ENCODE measurements at places on chromosomes 12 and 14. TPM values are rescaled to one million over a fixed set of nuclear protein-coding genes. Genes with fewer than 3 reads are reported as not detected.
A peak's percentile ranks its signal among the peaks of the same experiment; 100 is the strongest.

Gene CCDC196
- total RNA-seq, result 1.6 TPM

DNA sequence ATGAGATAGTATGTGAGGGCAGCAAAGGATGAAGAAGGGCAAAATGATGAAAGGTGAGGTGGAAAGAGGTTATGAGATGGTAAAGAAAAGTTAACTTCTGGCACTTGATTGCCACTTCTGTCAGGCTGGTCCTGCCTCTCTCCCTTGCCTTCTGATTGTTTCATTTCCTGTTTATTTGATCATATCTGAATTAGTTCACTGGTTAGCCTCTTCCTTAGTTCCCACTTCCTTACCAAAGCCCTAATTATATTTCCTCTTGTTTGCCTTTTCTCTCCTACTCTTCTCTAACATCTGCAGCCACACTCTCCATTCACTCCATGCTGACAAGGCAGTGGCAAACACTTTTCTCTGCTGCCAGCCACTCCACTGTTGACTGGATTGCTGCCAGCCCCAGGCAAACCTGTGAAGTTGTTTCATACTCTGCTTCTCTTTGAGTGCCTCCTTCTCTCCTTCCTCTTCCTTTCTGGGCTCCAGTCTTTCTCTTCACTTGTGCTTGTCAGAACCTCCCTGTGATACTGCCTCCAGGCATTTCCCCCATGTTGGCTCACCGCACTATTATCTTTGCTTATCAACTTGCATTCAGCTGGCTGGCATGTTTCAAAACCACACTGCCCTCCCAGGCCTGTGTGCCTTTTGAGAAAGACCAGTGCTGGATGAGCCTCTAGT lies 8.1 kb downstream of the PNP start:
- no peak for DNase-seq

- no peak for DNase-seq
Measured at GRCh38 chr12:29201746-29202145, 52.7 kb downstream of the FAR2 start.

Gene PRR4
- total RNA-seq, result 1.0 TPM

DNA sequence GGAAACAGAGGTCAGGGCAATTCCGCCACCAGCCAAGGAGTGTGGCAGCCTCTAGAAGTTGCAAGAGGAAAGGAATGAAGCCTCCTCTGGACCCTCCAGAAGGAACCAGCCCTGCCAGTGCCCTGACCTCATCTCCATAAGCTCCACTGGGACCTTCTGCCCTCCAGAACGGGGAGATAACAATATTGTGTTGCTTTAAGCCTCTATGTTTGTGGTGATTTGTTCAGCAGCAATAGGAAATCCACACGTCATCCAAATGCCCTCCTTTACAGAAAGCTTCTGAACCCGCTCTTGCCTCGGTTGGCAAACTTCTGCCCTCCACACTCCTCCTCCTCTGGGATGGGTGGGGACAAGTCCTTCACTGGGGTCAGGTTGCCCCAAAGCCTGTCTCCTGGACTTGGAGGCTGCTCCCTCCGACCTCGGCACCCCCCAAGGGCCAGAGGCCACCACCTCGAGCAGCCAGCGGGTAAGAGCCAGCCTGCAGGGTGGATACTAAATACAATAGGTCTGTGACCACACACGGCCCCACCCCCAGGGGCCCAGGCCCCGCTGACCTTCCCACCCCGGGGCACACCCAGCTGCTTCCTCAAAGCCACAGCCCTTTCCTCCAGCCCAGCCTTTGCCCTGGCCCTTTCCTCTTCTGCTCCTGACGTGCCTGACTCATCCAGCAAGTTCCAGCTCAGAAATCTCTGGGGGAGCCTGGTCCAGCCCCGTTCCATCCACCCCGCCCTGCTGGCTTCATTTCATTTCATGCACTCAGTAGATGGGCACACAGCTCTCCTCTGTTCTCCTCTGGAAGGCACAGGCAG lies 58.7 kb upstream of the NCOR2 start:
- peak; percentile 94 for DNase-seq

- DNase-seq, result no peak
Measured at GRCh38 chr12:47293406-47293805, 213.6 kb upstream of the AMIGO2 start.

GRCh38 chr12:55972911-55973598 lies 823 bp upstream of the RAB5B start:
- DNase-seq, result peak; percentile 35

DNA sequence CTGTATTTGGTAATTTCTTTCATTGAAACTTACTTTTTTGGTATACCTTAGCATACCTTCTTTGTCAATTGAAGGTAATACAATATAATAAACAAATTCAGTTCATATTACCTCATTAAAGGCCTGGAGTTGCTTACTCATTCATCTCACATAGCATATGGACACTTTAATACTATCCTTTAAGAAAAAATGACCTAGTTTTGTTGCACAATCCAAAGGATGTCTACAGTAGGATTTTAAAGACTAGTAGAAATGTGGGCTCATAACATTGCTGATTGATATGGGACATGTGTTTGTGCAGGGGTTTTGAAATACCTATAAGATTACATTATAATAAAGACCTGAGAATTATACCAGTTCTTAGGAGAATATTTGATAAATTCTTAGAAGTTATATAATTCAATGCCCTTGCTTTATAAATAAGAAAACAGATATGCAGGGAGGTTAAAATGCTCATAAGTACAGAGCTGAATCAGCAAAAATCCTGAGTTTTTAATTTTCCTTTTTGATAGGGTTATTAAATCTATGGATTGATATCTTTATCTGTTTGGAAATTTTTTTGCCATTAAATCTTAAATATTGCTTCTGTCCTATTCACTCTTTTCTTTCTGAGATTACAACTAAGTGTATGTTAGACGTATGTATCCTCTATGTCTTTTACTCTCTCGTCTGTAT lies 352.1 kb downstream of the ATP23 start:
- no peak for DNase-seq

DNA sequence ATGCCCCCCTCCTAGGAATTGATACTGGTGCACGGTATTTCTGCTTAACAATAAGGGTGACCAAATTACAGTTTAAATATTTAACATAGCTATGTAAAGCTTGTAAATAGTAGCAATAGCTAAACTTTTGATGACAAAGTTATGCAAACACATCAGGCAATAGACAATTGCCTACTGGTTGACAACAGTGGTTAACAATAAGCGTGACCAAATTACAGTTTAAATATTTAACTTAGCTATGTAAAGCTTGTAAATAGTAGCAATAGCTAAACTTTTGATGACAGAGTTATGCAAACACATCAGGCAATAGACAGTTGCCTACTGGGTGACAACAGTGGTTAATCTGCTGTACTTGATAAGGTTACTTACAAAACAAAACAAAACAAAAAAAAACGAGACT lies 886.5 kb upstream of the FLRT2 start:
- no peak for DNase-seq

DNA sequence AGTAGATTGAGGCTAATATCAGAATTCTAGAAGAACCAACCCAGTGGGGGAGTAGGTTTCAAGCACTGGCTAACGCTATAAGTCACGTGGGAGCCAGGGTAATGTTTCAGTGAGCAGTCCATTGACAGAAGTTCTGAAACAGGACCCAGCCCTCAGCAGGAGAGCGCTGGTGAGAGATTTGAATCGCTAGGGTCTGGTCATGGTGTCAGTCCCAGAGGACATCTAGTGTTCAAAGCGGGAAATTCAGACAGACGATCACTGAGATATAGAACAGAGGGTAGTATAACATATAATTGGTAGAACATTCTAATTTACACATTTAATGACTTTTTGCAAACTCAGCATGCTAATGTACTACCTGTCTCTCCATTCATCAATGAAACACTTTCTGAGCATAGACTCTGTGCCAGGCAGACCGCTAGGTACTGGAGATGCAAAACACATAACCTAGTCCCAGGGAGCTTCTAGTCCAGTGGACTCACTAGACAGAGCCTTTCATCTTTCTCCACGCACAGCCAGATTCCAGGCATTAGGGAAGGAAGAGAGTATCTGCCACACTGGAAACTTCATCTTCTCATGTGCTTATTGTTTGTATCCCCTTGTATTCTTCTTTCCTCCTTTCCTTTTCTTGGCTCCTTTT lies 35.4 kb upstream of the RNASE3 start:
- peak; percentile 47 for DNase-seq

Gene PAH
- total RNA-seq, result not detected

- DNase-seq, result no peak
Measured at GRCh38 chr14:27243365-27243764, 645.5 kb upstream of the NOVA1 start.

- no peak for DNase-seq
Measured at GRCh38 chr12:40969796-40970195, 218.3 kb upstream of the PDZRN4 start.

- no peak for DNase-seq
Measured at GRCh38 chr12:116361414-116362223, 84.1 kb upstream of the MED13L start.

DNA sequence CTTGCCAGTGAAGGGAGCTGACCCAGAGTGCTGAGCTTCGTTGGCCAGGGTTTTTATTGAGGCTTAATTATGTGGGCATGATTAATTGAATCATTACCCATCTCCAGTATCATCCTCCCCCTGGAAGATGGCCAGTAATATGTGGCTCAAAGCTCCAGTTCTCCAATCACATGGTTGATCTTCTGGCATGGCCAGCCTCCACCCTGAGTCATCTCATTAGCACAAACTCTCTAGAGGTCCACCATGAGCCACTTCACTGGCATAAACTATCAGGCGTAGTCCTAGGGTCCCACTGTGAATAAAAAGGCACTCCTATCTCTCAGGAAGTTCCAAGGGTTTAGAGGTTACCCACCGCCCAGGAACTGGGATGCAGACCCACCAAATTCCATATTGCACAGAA lies 135.0 kb downstream of the ANO6 start:
- no peak for DNase-seq

Gene RNASE11
- total RNA-seq, result not detected

Gene LRP1
- 119 TPM for total RNA-seq

Data from left colon (tissue), 2 donors.